ENCODE measurements at places on chromosomes 7 and 10. TPM values are rescaled to one million over a fixed set of nuclear protein-coding genes. Genes with fewer than 3 reads are reported as not detected.

The CALCR gene
- 0.24 TPM for total RNA-seq

DNA sequence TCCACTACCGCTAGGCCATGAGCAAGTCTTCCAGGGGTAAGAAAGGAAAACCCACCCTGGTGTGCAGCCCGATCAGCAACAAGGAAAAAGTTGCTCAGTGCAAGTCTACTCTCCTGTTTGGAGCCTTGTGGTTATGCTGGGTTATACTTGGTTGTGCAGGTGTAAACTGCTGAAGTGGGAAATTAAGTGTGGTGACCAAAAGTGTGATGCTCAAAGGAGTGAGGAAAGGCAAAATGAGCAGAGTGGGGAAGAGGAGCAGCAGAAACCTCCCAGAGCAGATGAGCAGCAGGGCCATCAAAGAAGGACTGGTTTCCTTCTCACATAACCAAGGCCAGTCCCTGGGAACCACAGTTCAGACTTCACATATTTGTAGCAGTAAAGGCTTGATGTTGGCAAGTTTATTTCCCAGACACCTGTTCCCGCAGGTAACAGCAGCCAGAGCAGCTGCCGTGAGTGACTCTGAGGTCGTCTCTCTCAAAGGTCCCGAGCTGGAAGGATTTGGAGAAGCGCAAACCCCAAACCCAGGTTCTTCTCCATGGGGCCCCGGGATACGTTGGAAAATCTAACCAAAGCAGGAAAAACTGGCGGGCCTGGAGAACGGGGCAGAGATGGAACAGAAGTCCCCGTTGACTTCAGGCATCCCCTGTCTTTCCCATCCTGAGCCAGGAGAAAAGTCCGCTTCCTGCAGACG, 607 bp upstream of the SMO start:
- DNase-seq, result no peak

- no peak for DNase-seq
Measured at GRCh38 chr10:112363696-112364688, 9.9 kb upstream of the ACSL5 start.

DNA sequence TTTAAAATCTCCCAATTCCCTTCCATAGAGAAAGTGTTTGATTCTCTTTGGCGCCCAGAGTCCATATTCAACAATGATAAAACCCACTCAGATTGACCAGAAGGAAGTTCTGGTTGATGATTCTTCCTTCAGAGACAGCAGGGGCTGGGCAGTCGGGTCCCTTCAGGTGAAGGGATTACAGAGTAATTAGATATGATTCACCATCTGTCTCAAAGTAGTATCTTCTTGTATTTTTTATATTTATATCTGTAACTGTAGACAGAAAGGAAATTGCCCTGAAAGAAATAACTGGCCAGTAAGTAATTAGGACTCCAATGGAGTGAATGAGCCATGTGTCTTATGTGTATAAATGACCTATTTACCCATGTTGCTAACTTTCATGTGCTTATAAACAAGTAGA, 156.0 kb downstream of the PLCE1 start:
- no peak for DNase-seq

The ZNF503 gene
- 13.4 TPM for total RNA-seq

The APBB1IP gene
- total RNA-seq, result 8.5 TPM

- no peak for DNase-seq
Measured at GRCh38 chr7:148334441-148334956, 256.1 kb upstream of the C7orf33 start.

The FFAR4 gene
- total RNA-seq, result 2.5 TPM

DNA sequence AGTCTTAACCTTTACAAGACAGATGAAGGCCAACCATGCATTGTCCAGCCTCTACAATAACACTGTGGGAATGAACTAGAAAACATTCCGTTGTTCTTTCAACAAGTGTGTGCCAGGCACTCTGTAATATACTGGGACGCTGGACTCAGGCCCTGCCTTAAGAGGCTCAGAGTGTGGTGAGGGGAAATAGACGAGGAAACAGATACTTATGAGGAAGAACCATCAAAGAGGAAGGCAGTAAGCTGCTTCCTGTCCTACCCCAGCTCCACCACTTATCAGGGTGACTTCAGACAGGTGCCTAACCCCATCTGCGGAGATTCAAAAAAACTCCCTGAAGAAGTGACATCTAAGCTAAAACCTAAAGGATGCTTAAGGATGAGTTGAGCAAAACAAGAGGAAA, 8.9 kb upstream of the TRIM8 start:
- DNase-seq, result no peak

DNA sequence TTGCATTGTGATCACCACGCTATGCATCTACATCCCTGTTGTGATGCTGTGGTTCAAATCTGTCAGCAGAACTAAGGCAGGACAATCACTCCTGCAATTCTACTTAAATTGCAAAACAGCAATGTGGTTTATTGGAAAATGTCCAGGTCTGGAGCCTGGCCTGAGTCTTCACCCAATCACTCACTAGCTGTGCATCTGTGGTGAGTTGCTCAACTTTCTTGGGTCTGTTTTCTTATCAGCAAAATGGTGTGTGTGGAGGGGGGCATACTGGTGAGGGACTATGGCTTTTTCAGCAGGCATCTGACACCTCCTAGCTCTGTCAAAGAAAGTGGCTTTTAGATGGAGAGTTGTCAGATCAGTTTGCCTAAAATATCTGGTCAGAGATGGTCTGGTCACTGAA, 108.3 kb upstream of the FEZF1 start:
- DNase-seq, result no peak

The CPED1 gene
- 37.2 TPM for total RNA-seq

The RPEL1 gene
- total RNA-seq, result not detected

DNA sequence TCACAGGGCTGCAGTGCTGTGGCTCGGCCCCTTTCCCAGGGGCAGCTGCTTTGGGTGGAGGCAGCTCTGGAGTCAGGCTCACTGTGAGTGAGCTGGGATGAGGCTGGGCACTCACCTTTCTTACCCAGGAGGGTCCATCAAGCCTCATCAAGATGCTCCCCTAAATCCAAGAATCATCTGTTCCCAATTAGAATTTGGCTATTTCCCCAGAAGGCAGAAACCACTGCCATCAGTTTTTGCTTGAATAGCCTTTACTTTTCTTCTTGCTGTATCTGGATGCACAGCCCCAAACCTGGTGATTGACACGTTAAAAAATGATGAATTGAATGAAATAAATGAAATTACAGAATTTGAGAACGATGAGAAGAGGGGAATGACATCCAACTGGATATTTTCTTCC, 74.3 kb upstream of the LYZL1 start:
- no peak for DNase-seq

GRCh38 chr10:12409613-12410012, 60.3 kb downstream of the CAMK1D start:
- DNase-seq, result no peak

DNA sequence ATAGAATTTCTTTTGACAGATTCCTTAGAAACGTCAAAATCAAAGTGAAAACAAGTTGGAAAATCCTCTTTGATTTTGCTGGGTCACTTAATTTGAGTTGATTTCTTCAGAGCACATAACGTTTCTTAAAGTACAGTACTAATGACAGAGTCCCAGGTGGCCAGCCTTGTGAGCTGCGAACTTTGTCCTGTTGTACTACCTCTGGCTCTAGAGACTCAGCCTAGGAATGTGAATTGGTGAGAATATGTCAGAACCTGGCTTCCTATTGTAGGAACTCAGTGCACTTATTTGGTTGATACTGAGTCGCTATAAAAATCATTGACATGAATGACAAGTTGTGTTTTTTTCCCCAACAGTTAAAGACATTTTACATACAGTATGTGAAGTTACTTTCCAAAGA, 20.2 kb downstream of the SDK1 start:
- no peak for DNase-seq

DNA sequence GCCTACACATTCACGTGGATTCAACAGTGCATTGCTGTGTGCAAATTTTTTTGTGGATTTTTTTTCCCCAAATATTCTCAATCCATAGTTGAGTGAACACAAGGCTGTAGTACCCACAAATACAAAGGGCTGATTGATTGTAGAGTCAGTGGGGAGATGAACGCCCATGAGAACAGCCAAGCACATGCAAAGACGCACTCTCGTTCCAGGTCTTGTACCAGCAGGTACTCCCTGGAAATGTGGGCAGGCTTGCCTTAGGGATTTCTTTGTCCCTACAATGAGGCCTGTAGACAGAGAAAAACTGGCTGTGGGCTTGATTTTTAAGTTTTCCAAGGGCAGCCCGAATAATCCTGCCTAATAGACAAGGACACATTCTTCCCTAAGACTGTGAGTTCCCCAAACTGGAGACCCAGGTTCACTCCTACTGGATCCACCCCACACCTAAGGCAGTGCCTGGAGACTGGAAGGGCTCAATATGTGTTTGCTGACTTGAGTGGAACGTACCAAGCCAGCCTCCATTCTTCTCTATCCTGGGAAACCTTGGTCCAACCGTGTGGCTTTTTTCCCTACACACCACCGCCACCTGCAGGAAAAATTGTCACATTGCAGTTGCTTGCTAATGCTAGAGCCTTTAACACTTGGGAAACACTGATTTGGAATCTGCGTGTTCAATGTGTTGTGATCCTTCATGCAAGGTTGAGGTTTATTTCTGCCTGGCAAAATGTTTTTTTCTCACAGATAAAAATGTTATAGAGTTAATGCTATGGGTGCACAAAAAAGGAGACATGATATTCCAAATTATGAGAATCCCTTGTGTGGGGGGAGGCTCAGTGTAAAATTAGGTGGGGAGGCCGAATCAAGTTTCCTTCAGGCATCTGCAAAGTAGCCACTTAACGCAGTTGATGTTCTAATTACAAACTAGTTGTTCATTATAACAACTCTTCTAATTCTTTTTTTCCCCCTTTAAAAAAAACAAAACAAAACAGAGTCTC, 49.3 kb downstream of the PPP1R17 start:
- peak; percentile 25 for DNase-seq

GRCh38 chr7:47553309-47553708, 28.6 kb downstream of the TNS3 start:
- DNase-seq, result no peak

The GOLGA7B gene
- total RNA-seq, result 1.6 TPM

- DNase-seq, result no peak
Measured at GRCh38 chr10:22856444-22857074, 71.3 kb upstream of the ARMC3 start.

DNA sequence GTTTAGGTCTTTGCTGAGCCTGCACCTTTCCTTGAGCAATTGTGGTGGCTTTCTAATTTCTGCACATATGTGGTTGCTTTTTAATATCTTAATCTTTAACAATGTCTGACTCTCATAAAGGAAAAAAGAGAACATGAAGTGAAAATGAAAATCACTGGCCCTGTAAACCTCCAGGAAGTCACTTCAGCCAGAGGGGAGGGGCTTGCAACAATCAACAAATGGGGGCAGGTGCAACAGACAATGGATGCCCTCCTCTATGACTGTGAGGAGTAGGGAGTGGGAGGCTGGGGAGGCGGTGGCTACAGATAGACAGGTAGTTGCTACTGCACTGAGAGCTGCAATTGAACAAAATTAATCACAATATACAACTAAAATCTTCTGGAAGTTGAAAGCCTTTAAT, 1377.4 kb downstream of the XPNPEP1 start:
- no peak for DNase-seq

The PLEKHS1 gene
- not detected for total RNA-seq

- peak; percentile 22 for DNase-seq
Measured at GRCh38 chr10:124289851-124290795, 128.6 kb downstream of the OAT start.

DNA sequence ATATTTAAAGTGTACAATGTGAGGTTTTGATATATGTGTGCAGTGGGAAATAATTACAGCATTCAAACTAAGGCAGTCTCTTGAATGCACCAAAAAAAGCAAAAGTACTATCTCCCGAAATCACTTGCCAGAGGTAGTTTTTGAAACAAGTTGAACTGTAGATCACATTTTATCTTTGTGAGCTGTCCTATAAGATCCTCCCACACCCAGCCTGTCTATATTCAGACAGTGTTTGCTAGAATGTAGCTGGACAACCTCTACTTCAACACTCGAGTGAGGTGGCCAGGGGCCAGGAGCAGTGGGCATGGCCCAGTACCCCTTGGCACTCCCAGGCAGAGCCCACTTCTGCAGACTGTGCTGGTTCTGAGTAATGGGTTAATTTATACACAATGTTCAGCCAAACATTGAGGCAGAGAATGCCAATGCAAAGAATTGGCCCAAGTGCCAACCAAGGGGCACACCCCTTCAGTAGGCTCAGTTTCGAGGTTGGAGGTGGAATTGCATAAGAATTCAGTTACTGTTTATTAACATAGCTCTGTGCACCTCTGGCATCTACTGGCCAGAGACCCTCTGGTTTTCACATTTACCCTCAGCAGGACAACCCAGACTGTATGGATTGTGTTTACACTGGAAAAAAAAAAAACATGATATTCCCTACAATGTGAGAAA, 70.5 kb downstream of the AHR start:
- no peak for DNase-seq

- no peak for DNase-seq
Measured at GRCh38 chr7:110637252-110637651, 453.7 kb upstream of the LRRN3 start.

GRCh38 chr10:14536241-14537213, 205.8 kb upstream of the FRMD4A start:
- peak; percentile 51 for DNase-seq

DNA sequence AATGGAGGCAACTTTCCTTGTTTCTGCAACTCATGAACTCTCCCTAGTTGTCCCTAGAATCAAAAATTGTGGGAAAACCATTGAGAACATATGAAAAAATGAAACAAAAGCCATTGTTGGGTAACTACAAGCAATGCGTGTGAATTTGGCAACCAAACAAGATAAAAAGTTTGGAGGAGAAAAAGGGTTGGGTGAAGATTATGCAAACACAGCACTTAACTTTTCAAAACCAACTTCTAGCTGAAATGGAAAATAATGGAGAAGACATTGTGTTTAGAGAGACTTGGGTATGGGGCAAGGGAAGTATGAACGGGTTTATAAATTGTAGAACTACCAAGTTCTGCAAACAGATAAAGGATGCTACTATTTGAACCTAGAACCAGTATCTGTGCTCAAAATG, 89.0 kb upstream of the SVIL start:
- no peak for DNase-seq

- DNase-seq, result no peak
Measured at GRCh38 chr10:62021128-62021665, 119.7 kb downstream of the ARID5B start.

The TMEM254 gene
- 16.4 TPM for total RNA-seq

DNA sequence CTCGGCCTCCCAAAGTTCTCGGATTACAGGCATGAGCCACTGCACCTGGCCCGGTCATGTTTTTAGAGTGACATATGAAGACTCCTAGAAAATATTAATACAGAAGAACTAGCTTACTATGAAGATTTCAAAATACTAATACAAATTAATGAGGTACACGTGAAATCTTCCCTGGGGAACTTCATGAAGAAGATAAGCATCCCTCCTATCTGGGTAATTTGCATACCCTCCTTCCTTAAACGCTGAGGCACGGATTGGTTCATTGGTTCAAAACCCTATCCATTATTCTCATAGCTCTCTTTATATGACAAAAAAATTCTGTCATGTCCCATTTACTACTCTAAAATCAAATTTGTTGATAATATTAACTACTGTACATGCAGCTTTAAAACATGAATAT, 224.8 kb upstream of the KLF14 start:
- no peak for DNase-seq

The AQP1 gene
- 416 TPM for total RNA-seq

All from omental fat pad (tissue), 4 donors.